ENCODE measurements at places on chromosomes 13 and 19.

DNA sequence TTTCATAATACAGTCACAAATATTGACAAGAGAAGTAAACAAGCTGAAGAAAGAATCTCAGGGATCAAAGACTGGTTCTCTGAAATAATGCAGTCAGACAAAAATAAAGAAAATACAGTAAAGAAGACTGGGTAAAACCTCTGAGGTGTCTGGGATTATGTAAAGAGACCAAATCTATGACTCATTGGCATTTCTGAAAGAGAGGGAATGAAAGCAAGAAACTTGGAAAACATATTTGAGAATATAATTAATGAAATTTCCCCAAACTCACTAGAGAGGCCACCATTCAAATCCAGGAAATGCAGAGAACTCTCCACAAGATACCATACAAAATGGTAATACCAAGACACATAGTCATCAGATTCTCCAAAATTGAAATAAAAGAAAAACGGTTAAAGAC is 53.0 kb upstream of the GPC6 start:
- DNase-seq = no peak

- DNase-seq = no peak
Measured at GRCh38 chr13:40355126-40355724, 311.2 kb downstream of the FOXO1 start.

- peak; percentile 36 for DNase-seq
Measured at GRCh38 chr19:12837225-12837624, 1.1 kb upstream of the MAST1 start.

DNA sequence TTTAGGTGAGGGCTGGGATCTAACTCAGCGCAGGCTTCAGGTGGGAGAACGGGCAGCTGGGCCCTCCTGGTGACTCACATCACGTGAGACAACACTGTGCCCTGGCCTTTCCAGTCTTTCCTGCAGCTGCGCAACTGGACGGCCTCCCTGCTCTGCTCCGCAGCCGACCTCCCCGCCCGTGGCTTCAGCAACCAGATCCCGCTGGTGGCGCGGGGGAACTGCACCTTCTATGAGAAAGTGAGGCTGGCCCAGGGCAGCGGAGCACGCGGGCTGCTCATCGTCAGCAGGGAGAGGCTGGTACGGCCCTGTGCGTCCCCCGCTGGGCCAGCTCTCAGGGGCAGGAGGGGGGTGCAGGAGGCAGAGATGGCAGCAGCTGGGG is 8.8 kb downstream of the SPPL2B start:
- DNase-seq = no peak

DNA sequence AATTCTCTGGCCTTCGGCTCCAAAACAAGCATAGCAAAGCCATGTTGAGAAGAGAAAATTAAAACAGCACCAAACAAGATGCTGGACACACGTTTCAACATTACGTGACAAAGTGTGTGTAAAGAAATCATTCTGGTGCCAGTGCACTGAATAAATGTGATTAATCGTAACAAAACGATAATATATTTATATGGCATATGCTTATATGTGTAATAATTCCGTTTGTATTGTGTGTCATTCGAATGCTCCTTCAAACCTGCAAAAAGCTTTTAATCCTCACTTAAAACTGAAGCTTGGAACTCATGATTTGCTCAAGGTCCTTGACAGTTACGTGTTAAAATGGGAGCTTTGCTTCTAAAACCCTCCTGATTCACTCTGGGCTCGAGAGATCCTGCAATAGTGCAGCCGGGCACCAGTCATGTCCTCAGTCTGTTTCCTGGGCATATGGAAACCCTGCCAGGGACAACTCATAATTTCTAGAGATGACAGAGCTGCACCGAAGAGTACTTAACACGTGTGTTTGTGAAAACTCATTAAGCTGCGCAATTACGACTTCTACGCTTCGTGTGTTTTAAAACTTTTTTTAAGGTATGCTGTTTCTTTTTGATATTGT is 731 bp upstream of the AKAP8L start:
- no peak for DNase-seq

DNA sequence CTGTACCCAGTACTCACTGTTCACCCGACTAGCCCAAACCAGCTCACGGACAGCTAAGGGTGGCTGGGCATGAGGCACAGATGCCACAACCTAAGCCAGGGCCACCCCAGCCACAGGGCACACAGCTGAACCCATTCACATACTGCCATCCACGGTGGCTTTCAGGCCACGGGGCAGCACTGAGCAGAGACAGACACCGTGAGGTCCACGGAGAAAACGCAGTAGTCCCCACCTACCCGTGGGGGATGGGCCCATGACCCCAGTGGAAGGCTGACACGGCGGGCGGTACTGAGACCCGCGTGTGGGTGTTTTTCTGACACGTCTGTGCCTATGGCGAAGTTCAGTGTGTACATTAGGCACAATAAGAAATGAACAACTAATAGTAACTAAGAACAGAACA is 25.5 kb downstream of the IZUMO4 start:
- no peak for DNase-seq

DNA sequence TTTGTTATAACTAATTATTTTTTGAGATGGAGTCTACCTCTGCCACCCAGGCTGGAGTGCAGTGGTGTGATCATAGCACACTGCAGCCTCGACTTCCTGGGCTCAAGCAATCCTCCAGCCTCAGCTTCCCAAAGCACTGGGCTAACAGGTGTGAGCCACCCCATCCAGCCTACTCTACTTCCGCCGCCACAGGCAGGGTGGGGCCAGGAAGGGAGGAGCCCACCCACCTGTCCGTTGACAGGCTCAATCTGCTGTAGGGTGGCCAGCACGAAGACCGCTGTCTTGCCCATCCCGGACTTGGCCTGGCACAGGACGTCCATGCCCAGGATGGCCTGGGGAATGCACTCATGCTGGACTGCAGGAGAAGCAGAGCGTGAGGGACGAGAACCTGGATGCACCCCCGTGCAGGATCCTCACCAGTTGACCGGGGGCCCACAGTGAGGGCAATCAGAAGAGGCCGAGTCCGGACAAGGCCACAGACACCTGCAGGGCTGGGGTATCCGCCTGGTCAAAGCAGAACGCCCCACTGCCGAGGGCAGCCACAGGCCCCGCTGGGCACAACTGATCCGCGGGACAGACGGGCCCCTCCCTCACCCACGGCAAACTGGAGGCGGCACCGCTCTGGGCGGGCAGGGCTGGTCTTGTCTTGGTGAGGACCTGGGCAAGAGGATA is 6.7 kb downstream of the DDX39A start:
- DNase-seq = no peak

GRCh38 chr19:47756953-47757608 is 11.7 kb downstream of the NOP53 start:
- no peak for DNase-seq
